Stimulated activated CD8-positive, alpha-beta memory T cell treated with anti-CD3 and anti-CD28 coated beads, Interleukin-15, amount 100 ng/mL, for 4 hours (primary cell): ENCODE measurements at places on chromosomes 4 and X.
A peak's percentile ranks its signal among the peaks of the same experiment; 100 is the strongest.

GRCh38 chr4:183675625-183676024, 16.5 kb downstream of the TRAPPC11 start:
- DNase-seq, result no peak

- DNase-seq, result no peak
Observed at GRCh38 chr4:54391104-54391503, 162.0 kb downstream of the PDGFRA start.

DNA sequence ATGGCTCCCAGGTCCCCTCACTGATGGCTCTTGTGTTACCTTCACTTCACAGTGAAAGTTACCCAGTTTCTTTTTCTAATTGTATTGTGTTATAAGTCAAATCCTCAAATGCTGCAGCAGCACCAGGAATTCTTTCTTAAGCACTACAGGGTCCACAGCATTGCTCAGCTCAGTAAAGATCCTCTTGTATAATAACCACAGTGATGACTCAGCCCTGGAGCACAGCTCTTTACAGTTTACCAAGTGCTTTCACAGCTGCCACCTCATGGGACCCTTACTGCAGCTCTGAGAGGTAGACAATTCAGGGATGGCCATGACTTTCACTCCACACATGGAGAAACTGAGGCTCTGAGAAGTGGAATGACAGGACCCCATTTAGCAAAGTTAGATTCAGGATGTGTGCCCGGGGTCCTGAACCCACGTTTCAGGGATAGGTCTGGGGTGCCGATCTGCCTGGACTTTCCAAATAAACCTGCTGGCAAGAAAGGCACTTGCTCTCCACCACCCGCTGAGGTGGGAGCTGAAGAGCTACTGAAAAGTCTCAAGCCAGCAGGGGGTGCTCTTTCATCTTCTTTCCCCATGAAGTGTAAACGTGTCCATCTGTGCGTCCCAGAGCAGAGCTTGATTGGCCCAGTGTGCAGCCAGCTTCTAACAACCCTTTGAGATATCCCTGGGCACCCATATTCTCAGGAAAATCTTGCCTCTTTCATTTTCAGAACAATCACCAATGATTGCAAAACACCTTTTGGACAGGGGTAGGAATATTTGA, 35.7 kb upstream of the GABRQ start:
- no peak for DNase-seq

DNA sequence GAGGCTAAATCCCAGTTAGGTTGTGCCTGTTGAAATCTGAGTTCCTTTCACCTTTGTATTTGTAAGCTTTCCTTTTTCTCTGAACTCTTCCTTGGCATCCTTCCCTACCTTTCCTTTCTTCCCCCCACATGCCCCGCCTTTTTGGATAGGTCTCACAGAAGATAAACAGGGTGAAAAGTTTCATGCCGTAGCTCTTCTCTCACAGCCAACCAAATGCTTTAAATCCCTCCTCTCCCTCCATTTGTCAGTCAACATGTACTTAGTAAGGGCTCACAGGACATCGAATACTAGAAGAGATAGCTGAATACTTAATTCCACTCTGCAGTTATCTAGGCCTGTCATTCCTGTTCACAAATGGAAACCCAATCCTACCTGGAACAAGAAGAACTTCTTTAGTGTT, 107.1 kb upstream of the BMPR1B start:
- DNase-seq, result no peak

DNA sequence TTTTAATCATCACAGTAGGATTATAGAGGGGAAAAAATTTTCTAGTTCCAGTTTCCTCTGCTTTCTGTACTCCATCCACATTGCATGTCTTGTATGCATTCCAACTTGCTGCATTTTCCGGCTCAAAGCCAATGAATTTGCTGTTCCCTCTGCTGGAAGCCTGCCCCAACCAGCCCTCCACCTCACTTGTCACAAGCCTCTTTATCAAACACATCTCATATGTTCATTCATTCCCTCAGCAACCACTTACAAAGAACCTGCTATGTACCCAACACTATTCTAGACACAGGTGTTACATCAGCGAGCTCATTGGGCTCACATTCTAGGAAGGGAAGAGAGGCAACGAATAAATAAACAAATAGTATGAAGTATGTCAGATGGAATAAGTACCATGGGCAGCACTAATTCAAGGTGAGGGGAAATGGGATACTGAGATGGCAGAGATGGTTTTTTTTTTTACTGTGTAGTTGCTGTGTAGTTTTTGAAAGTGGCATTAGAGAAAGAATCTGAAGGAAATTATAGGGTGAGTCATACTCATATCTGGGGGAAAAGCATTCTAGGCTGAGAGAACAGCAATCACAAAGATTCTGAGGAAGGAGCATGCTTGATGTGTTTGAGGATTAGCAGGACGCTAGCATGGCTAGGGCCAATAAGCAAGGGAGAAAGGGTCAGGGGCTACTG, 332.5 kb downstream of the PDGFC start:
- DNase-seq, result no peak

DNA sequence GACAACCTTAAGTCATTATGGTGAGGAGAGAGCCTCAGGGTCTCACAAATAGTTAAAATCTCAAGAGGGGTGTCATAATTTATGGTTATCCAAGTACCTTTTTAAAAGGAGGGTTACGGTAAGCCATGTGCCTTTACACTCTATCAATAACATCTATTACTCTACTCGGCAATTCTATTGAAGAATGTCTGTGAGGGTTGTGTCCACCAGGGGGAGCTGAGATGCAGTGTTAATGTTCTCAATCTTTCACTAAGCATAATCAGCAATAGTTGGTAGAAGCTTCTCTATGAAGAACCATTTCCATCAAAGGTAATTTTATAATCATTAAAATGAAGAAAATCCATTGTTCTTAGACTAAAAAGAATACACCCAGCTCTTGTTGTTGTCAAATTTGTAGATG, 457.4 kb downstream of the CENPC start:
- no peak for DNase-seq

DNA sequence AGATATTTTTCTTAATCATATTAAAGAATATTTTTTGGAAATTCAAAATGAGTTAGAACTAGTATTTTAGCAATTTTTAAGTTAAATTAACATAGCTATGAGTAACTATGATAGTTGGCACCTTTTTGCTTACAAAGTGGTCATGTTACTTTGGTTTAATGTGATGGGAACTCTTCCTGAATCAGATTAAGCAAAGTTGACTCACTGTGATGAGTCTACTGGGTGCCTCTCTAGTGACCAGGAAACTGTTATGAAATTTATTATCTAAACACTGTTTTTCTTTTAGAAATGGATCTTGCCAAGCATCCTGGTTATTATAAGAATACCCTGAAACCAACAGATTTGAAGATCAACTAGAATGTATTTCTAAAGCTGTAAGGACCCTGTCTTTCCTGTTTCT, 985.8 kb downstream of the TRAM1L1 start:
- DNase-seq, result no peak

- DNase-seq, result no peak
Observed at GRCh38 chr4:11710453-11711093, 281.9 kb upstream of the HS3ST1 start.

DNA sequence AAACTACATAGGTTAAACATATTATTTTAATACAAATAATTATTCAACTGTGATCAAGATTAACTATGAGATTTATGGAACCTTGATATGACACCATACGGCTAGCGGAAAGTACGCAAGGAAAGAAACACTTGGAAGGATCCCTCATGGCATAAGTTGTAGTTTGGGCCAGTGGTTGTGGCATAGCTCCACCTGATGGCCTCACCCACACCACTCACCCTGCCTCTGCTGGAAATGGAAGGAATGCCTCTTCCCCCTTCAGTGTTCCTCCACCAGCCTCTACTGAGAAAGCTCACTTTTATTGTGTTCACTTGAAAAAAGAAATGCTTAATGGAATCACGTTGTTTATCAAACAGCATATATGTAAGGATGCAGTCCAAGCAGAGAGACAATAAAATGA, 86.4 kb downstream of the BMP15 start:
- no peak for DNase-seq

GRCh38 chr4:102574317-102574716, 73.2 kb downstream of the NFKB1 start:
- no peak for DNase-seq

GRCh38 chrX:47030339-47030738, 47.9 kb upstream of the RGN start:
- no peak for DNase-seq

GRCh38 chr4:6657242-6658208, 17.0 kb downstream of the MRFAP1 start:
- DNase-seq, result no peak

DNA sequence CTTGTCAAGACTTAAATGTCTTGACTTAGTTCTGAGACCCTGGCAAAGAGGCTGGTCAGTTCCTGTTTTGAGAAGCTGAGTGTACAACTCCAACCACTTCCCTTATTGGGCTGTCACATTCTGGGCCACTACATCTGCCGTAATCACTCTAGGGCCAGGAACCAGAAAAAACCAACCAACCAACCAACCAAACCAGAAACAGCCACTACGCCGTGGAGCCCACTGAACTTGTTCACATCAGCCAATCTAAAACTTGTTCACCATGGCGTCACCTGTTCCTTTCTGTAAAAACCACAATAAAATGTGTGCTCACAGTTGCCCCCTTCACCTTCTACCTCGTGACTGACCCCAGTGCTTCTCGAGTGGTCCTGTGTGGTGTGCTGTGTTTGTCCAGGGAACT, 107.3 kb downstream of the JADE1 start:
- DNase-seq, result peak; percentile 4

DNA sequence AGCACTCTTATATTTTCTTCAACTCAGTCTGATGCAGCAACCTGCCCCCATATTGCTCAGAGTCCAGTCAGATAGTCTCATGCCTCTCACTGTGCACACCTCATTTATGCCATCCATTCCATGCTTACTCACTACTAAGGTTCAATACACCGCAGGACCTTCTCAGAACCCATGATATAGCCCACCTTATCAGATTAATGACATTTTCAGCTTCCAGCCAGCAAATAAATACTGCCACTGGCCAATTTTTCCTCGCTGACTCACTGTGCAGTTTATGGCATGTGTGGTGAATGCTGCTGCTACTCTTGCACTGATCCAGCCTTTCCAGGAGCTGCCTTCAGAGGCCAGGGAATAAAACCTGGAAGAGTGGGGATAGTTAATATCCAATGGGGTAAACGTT, 380.6 kb upstream of the SPOCK3 start:
- DNase-seq, result no peak

DNA sequence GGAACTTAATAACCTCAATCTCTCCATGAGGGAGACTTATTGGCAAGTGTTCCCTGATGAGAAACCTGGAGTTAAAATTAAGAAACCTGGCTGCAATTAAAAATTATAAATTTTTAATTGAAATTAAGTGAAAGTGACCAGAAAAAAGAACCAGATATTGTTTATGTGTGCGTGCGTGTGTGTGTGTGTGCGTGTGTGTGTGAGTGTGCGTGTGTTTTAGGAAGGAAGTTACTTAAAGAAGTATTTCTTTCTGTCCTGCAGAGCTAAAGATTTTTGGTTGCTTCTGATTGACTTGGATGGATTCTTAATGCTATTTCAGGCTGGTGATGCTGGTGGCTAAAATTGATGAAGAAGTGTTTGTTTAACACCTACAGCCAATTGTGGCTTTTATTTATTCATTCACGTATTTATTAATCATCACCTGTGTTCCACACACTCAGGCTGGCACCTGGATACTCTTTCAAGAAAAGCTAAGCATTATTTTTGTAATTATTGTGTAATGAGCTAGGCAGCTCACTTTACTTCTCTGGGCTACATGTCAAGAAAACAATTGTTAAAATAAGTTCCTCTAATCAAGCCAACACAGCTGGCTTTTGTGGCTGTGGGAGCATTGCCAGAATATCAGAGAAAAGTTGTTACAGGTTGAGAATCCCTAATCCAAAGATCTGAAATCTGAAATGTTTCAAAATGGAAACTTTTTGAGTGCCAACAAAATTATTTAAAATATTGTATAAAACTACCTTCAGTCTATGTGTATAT, 68.5 kb downstream of the CEP44 start:
- no peak for DNase-seq

DNA sequence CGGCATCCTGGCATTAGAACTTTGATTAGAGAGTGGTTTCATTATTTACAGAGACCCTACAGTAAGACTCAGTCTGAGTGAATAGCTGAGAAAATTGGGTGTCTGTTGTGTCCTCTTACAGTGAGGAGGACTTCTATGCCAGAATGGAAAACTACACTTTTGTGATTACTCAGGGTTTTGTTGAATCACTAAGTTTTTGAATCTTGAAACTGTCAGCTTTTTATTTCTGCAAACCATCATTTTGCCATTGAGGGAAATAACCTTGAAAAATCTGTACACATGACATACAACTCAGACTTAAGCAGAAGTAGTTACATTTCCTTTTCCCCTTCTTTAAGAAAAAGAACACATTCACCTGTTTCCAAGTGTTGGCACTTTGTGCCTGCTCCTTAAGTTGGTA, 117.6 kb upstream of the RASGEF1B start:
- no peak for DNase-seq

DNA sequence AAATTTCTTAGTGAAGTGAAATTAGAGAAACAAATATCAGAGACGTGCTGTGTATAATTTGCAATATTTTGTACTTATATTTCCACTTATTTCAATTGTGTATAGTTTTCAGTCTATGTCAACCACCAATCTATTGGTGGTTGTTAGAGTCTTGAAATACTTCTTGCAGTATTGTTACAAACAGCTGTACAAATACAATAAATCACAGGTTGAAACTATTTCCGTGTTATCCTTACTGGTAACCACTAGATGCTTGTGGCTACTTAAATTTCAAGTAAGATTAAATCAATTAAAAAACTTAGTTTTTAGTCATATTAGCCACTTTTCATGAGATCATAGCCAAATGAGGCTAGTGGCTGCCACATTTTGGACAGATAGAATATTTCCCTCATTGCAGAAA, 520.5 kb downstream of the GBA3 start:
- DNase-seq, result no peak

DNA sequence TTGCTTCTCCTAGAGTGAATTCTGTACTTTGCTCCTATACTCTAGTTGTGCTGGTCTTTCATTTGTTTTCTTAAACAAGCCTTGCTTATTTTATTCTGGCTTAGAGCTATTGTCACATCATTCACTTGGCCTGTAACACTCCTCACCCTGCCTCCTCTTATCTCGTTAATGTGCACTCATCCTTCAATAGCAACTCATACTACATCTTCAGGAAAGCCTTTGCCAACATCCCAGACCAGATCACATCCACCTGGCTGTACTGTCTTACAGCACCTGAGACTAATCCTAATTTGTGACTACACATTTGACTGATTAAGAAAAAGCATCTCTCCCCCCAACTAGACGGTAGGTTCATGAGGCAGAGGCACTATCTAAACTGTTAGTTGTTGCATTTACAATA, 80.8 kb downstream of the SLC7A11 start:
- no peak for DNase-seq
